Skin of body (tissue), 3 donors: ENCODE measurements at places on chromosomes 2 and 18. TPM values are rescaled to one million over a fixed set of nuclear protein-coding genes. Genes with fewer than 3 reads are reported as not detected.

DNA sequence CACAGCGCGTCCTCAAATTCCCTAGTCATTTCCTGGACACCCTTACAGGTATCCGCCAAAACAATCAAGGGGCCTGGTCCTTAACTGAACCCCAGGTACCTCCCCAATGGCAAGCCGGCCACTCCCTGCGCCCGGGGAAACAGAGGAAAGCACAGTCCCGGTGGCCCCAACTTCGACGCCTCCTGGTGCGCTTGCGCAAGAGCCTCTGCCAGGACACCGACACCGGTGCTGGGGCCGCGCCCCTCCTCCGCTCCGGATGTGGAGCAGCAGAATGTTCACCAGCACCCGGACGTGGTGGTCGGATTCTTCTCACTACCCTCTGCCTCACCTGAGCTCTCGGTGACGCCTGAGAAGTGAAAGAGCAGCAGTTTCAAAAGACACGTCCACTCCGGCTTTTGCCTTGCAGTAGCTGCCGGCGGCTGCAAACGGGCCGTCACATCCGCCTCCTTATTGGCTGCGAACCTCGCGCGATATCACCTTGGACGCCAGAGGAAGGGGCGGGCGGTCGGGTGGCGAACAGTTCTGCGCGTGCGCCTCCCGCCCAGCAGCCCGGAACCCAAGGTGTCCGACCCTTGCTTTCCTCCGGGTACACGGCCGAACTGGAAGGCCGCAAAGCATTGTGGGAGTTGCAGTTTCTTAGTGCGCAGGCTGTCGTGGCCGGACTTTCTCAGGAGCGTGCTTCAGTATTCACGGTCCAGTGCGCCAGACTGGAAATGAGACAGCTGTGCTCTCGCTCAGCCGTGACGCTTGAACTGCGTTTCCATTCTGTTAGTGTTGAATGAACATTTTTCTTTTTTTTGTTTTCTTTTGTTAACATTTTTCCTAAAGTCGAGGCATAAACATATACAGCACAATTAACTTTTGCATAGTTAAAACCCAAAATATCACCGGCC, at the start of gene TXNDC9:
Gene TXNDC9, minus strand, starts transcription at position 423 of the 893 bp plus-strand sequence. CDS start 3,123 bp downstream, outside the sequence.
- DNase-seq = peak; percentile 98

DNA sequence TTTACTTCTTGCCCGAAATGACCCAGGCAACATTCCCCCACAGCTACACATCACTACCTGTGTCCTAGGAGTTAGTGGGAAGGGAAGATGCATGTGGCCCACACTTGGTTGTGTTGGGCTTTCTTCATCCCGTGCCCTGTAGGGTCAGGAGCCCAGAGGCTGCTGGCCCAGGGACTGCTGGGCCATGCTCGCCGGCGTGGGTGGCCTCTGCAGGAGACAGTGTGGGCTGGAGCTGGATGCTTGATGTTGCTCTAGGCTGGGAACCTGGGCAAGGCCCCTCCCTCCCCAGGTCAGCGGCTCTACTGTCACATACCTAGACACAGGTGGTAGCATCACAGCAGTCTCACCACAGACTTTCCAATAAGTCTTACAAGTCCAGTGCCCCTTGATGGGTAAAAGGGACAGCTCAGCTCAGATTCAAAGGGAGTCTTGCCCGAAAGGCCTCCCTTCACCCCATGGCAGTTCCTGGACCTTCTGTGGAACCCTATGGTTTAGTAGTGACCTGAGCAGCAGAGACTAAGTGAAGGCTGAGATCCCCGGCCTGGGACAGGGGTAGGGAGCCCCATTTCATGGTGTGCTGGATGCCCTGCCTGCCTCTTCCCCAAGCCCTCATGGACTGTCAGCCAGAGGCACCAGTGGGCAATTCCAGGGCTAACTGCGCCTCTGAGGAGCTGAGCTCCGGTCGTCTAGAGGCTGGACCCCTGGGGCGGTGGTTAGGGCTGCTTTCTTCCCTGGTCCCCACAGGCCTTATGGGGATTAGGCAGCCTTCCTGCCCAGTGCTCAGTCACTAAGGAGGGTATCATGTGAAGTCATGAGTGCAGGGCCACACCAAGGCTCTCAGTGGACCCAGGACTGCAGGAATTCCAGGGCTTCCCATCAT, 45.4 kb upstream of the FAHD2A start:
- DNase-seq = no peak

DNA sequence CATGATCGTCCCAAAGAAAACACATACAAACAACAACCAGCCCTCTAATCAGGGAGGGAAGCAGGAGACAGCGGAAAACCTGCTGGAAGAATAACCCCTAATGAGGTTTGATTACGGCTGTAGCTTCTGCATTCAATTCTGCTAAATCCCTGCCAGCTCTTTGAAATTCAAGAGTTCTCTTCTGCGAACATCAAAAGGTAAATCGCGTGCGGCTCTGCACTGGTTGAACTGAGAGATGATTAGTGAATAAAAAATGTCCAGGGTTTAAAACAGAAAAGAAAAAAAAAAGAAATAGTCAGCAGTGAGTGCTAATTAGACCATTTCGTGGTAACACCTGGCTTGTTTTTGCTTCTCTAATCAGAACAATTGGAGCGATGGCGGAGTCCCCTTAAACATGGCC, 153.0 kb upstream of the CAPN13 start:
- DNase-seq = no peak

DNA sequence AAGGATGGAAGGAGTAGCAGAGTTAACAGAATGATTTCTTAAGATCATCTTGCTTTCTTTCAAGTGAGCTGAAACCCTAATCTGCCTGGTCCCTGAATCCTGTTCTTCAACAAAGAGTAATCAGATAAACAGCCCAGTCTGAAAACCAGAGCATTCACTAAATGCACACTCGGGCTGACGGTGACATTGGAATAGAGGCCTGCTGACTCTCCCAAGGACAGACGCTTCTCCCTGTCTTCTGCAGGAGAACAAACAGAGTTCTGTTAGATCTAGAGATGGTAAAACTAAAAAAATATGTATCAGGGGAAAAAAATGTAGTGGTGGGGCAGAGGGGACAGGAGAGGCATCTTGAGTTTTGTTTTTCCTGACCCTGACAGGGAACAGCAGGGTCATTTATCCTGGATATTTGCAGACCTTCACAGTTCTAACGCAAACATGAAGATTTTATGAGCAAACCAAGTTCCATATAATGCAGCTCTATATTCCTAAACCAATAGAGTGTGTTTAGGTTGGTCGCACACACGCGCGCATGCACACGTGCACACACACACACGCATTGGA, 7.3 kb downstream of the MATN3 start:
- no peak for DNase-seq

DNA sequence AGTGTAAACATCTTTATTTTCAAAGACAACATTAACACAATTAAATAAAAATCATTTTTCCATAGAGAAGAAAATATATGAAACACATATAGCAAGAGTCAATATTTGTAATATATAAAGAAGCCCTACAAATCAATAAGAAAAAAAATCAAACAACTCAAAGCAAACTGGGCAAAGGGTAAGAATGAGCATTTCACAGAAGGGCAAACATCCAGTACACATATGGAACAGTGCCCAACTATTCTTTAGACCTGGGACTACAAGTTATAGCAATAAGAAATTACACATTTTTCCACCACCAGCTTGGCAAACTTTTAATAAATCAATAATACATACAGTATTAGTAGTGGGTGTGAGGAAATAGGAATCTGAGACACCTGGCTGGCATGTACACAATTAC, 324.1 kb downstream of the CYP26B1 start:
- DNase-seq = no peak

GRCh38 chr18:23317975-23318675, 135.0 kb upstream of the RIOK3 start:
- no peak for DNase-seq

GRCh38 chr2:69292256-69292655, 94.8 kb downstream of the GFPT1 start:
- no peak for DNase-seq

- DNase-seq = no peak
These were observed 40.6 kb upstream of the TWSG1 start for GRCh38 chr18:9293948-9294347.

DNA sequence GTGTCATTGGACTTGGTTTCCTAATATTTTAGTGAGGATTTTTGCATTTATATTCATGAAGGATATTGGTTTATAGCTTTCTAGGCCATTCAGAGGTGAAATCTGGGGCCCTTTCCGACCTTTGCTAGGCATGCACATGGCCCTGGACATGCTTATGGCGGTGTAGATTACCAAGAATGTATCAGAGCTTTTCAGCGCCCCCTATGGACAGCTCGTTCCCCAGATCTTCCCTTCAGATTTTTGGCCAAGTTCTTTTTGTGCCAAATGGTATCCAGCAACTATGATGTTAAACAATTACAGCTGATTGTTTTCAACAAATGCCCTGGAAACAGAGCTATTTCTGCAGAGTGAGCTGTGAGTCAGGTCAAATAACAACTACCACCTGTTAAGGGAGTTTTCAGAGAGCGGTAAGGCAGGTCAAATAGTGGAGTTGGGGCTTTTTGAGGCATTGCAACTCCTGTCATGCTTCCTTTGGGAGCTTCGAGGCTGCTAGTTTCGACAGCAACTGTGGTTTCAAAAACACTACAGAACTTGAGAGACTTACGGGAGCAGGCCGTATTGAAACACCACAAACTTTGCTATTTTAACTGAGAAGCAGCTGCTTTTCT, 188.3 kb downstream of the ZNF516 start:
- no peak for DNase-seq

DNA sequence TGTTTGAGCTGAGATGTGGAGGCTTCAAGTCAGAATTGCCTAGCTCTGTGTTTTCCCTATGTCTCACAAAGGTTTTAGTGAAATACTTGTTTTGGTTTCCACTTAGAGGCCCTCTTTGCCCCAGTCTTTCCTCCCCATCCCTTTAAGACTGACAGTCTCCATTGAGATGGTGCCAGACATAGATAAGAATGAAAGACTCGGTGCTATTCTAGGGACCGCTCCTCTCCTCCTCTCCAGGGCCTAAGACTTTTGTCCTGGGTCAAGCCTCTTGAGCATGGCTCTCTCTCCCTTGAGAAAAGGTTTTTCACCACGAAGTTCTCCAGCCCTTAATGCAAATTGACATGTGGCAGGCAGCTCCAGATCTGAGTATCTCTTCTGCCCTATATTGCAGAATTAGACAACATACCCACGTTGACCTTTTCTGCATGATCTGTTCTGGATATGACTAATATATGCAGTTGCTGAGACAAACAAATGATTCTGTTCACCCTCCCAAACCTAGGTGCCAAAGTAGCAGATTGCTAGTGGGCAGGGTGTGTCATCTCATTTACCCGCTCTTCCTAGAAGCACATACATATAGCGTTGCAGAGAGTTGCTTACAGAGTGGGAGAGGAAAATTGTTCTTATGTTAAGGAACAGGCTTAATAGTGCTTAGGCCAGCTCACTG, 47.5 kb upstream of the ACSL3 start:
- no peak for DNase-seq

DNA sequence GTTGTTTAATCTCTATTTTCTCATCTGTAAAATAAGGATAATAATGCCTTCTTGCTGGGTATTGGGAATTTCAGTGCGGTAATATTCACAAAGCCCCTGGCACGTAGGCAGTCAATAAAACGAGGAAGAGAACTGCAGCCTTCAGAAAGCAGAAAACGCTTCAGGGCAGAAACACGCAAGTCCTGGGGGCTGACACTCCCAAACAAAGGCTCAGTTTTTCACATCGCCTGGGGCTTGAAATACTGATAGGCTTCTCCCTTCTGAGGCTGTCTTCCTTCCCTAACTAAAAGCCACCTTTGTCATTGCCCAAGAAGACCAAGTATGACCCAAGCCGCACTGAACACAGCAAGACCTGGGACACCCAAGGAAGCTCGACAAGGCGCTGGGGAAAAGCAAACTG, 32.4 kb downstream of the TMEM177 start:
- DNase-seq = no peak

DNA sequence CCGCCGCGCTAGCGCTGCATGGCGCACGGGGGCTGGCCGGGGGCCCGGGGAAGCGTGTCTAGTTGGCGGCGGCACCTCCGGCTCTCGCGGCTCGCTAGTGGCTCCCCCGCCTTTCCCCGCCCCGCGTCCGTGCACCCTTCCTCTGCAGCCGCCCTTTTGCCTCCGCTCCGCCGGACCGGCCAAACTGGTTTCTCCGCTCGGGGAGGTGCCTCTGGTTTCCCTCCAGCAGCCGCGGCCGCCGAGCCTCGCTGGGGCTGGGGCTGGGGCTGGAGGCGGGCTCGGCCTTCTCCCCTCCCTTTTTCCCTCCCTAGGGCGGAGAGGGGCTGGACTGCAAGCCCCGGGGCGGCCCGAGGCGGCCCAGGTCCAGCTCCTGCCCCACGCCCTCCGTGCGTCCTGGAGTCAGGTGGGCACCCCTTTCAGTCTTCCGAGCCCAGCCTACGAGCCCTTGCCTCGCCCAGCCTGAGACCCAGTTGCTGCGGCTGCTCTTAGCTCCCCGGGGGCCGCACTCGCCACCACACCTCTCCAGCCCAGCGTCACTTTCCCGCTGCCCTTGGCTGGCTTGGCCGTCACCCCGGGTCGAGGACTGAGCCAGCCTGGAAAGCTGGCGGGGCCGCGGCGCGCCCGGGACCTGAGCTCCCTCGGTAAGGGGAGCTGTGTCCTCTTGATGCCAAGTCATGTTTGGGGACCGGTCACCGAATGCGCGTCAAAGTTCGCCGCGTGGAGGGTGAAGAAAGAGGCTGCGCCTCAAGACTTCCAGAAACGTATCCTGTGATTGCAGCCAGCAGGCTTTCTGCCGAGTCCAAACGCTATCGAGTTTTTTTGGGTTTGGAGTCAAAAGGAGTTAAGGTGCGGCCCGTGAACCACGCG, at the start of gene ATP8B1:
Gene ATP8B1, minus strand, starts transcription at position 213 of the 867 bp plus-strand sequence. CDS start 71,508 bp downstream, outside the sequence.
- no peak for DNase-seq

GRCh38 chr2:47422560-47422959, 19.6 kb downstream of the MSH2 start:
- no peak for DNase-seq

GRCh38 chr2:57562495-57562894, 484.1 kb upstream of the VRK2 start:
- no peak for DNase-seq

DNA sequence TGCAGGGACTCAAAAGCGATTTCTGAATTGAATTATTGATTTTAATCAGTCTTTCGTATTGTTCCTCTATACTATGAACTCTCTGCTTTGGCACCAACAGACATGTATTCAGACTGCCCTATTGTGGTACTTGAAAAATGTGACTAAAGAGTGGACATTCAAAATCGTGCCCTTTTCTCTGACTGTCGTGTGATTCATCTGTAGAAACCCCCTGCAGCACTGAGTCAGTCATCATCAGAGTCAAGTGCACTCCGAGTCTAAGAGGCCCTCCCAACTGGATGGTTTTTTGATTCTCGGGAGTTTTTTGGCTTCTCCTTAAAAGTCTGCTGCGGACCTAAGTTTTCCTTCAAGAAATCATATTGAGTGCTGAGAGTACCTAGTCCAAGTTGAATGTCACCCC, 96.4 kb upstream of the FOSL2 start:
- no peak for DNase-seq

The MOCOS gene
- 1.6 TPM for total RNA-seq

The TRPM8 gene
- total RNA-seq = 0.10 TPM

The CXCR1 gene
- 2.1 TPM for total RNA-seq

The CYRIA gene
- total RNA-seq = 9.3 TPM

The TM4SF20 gene
- not detected for total RNA-seq

The RPRM gene
- 3.2 TPM for total RNA-seq

The MRPS5 gene
- 52.0 TPM for total RNA-seq

The GYPC gene
- total RNA-seq = 102 TPM

The CHRNG gene
- total RNA-seq = 1.6 TPM
